AG09309 (cell line): ENCODE measurements at places on chromosomes 5 and 9.

- no peak for DNase-seq
Observed at GRCh38 chr5:64532212-64532611, 26.4 kb downstream of the RGS7BP start.

DNA sequence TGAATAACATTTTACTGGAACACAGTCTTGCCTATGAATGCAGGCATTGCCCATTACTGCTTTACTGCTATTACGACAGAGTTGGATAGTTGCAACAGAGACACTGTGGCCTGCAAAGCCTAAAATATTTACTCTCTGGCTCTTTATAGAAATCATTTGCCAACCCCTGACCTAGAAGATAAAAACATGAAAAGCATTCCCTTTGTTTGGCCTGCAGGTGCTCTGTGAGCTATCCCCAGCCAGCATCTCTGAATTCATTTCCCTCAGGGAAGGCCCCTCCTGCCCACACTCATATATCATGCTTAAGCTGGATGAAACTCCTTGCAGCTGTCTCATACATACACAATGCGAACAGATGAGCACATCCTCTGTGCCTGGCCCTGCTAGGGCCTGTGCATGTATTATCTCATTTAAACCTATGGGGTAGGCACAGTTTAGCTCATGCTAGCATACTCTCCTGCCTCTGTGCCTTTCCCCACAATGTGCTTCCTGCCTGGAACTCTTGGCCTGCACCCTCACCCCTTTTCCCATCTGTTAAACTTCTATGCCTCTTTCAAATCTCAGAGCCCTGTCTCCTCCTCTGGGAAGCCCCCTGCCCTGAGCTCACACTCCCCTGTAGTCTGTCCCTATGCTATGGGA is 193.1 kb downstream of the PAX5 start:
- DNase-seq, result peak; percentile 5

DNA sequence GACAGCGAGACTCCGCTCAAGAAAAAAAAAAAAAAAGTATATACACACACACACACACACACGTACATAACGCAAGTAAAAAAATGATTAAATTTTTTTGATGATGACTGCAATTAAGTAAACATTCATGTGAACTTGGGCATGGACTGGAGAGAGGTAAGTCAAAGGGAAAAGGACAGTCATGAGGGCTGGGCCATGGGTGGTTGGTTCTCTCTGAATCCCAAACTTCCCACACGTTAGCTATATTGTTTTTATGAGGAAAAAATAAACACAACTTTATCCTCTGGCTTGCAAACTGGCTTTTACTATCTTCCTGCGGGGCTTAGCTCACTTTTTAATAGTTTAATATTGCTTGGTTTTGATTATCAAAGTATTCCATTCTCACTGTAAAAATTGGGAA is 53.7 kb downstream of the GOLM1 start:
- no peak for DNase-seq

- peak; percentile 50 for DNase-seq
Observed at GRCh38 chr5:149133795-149134777, 7.2 kb upstream of the ABLIM3 start.

DNA sequence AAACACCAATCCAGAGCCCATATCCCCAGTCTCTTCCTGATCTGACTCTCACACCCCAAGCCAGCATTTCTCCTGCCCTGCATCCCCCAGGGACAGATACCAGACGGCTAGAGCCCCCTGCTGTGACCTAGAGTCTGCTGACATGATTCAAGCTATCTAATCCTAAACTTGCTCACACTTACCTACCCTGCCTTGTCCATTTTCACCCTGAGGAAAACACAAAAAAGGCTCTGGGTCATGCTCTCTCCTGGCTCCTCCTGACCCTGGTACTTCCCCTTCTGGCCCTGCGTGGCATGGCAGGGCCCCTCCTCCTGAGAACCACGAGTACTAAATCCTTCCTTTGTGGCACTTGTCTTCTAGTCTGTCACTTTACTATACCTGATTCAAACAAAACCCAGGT is 2.8 kb upstream of the ARRDC1 start:
- DNase-seq, result no peak

- no peak for DNase-seq
Observed at GRCh38 chr5:3734632-3735031, 139.0 kb downstream of the IRX1 start.

DNA sequence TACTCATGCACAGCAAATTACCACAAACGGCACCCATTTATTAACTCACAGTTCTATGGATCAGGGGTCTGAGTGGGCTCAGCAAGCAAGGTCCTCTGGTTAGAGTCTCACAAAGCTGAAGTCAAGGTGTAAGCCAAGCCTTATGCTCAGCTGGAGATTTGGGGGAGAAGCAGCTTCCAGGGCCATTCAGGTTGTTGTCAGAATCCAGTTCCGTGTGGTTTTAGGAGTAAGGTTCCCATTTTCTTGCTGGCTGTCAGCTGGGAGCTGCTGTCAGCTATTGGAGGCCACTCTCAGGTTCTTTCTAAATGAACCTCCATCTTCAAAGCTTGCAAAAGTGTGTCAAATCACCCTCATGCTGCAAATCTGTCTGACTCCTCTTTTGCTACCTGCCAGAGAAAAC is 17.7 kb downstream of the FCN2 start:
- DNase-seq, result no peak

- DNase-seq, result no peak
Observed at GRCh38 chr9:114690308-114690707, 8.3 kb upstream of the TEX48 start.

DNA sequence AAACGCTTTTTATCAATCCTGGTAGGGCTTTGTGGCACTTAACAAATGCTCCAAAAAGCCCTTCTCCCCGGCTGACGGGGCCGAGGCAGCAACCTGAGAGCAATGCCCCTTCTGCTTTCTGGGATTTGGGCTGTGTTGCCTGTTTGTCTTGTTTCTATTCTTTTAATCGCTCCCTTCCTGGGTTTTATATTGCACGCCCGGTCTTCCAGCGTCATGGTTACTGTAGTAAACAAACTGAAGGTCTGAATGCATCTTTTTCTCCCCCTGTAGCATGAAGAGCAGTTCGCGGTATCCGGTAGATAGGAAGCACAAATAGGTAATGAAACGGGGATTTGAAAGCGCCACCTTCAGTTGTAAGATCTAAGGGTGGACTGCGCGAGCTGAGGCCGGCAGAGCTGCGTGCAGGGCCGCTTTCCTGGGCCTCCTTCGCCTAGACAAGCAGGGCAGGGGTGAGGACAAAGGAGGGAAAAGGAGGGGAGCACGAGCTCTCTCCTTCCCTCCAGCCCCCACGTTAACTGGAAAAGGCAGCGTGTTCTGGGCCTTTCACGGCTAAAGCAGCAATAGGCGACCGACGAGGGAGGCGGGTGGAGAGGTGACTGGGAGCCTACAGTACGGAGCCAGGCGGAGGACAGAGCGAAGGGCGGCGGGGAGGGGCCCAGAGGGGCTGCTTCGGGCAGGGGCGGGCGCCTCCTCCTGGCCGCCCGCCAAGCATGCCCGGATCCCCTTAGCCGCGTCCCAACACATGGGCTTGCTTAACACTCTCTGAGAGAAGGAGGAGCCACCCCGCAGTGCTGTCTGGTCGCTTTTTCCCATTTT is 49.3 kb upstream of the ZNF366 start:
- no peak for DNase-seq

- DNase-seq, result peak; percentile 1
Observed at GRCh38 chr5:61881821-61882487, 424.1 kb upstream of the KIF2A start.

DNA sequence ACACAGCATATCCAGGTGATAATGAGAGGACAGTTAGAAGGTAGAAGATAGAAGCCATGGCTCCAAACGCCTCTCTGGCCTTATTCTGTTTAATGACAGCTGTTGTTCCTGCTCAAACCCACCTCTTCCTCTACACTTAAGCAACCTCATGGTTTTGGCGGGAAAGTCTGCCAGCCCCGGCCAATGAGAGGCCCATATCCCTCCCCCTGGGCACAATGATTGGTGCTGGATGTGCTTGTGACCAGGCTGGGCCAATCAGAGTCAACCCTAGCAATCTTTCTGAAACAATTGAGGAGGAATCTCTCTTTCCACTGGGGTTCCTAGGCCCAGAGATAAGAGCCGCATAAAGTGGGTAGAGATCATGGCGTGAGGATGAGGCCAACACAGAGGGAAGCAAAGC is 4.8 kb upstream of the GFI1B start:
- DNase-seq, result no peak

DNA sequence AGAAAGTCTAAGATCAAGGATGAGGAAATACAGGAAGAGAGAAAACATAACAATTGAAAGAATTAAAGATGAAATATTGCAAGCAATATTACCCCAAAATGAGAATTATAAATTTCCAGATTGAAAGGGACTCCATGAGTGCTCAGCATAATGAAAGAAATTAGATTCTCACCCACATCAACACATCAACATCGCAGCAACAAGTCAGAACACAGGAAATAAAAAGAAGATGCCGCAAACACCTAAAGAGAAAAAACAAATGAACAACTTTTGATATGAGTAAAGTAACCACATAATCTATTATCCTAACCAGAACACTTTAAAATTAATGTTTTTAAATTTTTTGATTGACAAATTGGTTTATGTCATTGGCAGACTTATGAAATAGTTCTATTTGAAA is 318.3 kb upstream of the PTGER4 start:
- DNase-seq, result no peak

DNA sequence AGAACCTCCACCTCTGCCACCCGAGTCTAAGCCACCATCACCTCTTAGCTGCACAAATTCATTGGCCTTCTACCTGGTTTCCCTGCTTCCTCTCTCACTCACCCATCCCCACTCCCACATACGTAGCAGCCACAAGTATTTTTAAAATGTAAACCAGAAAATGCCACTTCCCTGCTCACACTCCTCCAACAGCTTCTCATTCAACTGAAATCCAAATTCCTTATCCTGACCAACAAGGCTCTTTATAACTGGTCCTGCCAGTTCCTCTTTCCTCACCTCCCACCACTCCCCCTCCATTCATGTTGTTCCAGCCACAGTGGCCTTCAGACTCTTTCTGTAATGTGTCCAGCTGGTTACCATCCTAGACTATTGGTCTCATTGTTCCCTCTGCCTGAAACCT is 25.0 kb upstream of the PALM2AKAP2 start:
- no peak for DNase-seq

- DNase-seq, result no peak
Observed at GRCh38 chr9:115992834-115993233, 160.8 kb upstream of the PAPPA start.

- no peak for DNase-seq
Observed at GRCh38 chr9:79667817-79668436, 96.2 kb downstream of the TLE4 start.

- no peak for DNase-seq
Observed at GRCh38 chr9:124052401-124052800, 40.8 kb downstream of the LHX2 start.

DNA sequence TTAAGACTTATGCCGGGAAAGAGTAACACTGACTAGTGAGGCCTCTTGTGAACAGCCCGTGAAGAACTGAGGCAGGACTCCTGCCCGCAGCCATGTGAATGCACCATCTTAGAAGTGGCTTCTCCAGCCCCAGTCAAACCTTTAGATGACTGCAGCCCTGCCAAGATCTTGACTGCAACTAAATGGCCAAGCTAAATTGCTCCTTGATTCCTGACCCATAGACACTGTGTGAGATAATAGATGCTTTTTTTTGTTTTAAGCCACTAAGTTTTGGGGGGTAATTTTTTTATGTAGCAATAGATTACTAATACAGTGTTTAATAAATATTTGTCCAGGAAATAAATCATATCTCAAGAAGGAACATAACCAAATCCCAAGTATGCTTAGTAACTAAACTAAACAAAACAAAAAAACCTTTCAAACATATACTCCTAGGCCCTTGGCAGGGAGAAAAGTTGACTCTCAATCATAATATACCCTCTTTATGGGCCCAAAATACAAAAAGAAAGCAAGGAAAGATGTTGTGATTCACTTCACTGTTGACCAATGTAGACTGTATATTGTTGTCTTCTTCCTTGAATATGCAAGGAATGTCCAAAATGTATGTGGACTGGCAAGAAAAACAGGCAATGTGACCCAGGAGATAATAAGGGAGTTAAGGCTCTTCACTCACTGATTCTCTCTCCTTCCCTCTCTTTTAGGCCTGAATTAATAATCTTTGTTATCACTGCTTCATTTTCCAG is 79.7 kb upstream of the ZNF366 start:
- no peak for DNase-seq

- peak; percentile 25 for DNase-seq
Observed at GRCh38 chr5:54895816-54896341, 89.5 kb downstream of the ESM1 start.

GRCh38 chr5:147851578-147851977 is 20.1 kb upstream of the SPINK1 start:
- DNase-seq, result no peak

- DNase-seq, result no peak
Observed at GRCh38 chr9:87718852-87719612, 6.9 kb upstream of the CTSL start.

DNA sequence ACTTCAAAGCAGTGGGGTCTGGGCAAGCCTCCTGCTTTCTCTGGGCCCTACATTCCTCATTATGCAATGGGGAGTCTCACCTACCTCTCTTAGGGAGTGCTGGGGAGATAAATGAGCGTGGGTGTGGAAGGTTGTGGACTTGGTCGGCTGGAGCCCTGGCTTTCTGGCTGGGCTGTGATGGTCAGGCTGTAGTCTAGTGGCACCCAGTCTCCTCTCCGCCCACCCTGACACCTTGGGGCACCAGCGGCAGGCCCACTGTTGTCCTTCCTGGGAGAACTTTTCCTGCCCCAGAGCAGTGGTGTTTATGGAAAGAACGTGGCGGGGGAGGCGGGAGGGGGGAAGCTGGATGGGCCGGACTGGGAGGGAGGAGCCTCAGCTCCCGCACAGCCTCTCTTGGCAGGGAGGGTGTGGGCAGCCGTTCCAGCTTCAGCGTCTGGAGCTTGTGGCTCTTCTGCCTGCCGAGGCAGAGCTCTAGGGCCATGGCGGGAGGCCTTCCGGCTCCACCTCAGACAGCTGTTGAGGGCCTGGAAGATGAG is 4.1 kb downstream of the PTGS1 start:
- no peak for DNase-seq

GRCh38 chr5:332843-333242 is 11.3 kb downstream of the AHRR start:
- DNase-seq, result no peak

DNA sequence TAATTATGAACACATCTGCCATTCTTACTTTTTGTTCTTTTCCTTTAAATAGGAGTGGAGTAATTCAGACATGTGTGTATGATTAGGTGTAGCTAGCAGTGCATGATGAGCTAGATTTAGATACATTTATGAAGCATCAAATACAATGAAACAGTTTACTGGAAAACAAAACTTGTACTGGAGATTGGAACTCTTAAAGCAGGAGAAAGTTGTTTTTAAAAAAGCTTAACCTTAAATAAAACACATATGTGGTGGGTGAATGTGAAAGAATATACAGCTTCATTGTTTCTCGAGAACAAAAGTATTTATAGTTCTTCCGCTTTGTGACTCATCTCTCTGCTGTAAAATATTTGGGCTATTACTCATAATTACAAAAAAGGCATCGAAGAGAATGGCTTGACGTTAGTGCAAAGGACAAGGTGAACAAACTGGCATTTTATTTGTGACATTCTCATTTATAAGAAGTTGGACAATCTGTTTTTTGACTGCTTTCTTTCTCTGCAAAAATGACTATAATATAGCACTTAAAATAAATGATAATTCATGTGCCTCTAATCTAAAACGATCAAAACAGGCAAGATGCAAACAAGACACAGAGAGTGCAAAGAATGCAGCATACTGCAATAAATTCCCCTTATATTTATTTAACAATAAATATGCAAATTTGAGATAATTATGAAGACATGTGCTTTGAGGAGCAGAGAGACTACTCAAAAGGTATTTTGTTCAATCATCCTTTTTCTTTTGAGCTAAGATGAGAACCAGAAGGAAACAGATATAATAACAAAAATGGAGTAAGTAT is 478.8 kb downstream of the CETN3 start:
- peak; percentile 57 for DNase-seq
